ENCODE measurements at places on chromosomes 12 and 14. TPM values are rescaled to one million over a fixed set of nuclear protein-coding genes. Genes with fewer than 3 reads are reported as not detected.

GCH1 gene
- 4.2 TPM for total RNA-seq

DNA sequence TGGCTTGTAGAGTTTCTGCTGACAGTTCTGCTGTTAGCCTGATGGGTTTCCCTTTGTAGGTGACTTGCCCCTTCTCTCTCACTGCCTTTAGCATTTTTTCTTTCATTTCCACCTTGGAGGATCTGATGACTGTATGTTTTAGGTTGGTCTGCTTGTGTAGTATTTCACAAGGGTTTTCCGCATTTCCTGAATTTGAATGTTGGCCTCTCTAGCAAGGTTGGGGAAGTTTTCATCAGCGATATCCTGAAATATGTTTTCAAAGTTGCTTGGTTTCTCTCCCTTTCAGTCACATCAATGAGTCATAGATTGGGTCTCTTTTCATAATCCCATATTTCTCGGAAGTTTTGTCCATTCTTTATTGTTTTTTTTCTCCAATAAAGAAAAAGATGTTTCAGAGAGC is 11.4 kb downstream of the NOPCHAP1 start:
- DNase-seq, result no peak

- DNase-seq, result no peak
These were observed 2.4 kb upstream of the AEBP2 start for GRCh38 chr12:19436931-19437330.

CFL2 gene
- total RNA-seq, result 478 TPM

DNA sequence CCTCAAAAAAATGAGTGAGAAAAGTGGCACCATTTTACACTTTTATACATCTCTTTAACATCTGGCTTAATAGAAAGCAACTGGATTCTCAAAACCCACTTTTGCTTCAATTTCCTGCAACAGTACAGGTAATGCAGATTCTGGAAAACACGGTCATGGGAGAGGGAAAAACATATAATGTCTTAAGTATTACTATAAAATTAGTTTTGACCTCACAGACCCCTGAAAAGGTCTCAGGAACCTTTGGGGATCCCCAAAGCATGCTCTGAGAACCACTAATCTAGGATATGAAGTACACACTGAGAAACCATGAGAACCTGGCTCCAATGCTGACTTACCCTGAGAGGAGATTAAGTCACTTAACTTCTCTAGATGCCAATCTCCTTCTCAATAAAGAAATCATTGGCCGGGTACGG is 64.7 kb downstream of the PPP2R5E start:
- DNase-seq, result no peak

- DNase-seq, result no peak
These were observed 21.6 kb downstream of the VEZT start for GRCh38 chr12:95239216-95239615.

GRCh38 chr14:75091251-75091650 is 21.8 kb downstream of the ZC2HC1C start:
- no peak for DNase-seq

DNA sequence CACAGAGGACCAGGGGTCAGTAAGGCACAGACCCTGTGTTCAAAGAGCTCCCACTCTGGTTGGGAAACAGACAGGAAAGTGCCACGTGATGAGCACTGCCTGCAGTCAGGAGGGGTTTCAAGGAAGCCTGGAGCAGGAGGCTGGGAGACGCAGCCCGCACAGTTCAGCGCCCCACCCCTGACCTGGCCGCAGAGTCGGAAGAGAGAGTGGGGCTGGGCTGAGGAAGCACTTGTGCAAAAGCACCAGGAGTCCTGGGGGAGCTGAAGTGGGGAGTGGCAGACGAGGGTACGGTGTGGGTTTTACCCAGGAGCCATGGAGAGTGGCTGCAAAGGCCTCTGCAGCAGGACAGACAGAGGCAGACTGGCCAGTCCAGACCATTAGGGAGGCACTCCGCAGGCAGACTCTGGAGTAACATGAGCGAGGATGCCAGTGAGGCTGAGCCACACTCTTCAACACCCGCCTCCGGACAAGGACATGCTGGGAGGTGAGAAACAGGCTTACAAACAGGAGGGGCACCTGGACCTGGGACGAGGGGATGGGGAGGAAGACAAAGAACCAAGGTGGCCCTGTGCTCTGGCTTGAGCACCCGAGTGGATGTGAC is 85.7 kb upstream of the GPR68 start:
- DNase-seq, result no peak

Data from tongue (tissue), 3 donors.